ENCODE measurements at places on chromosomes 1 and 21. TPM values are rescaled to one million over a fixed set of nuclear protein-coding genes. Genes with fewer than 3 reads are reported as not detected.

DNA sequence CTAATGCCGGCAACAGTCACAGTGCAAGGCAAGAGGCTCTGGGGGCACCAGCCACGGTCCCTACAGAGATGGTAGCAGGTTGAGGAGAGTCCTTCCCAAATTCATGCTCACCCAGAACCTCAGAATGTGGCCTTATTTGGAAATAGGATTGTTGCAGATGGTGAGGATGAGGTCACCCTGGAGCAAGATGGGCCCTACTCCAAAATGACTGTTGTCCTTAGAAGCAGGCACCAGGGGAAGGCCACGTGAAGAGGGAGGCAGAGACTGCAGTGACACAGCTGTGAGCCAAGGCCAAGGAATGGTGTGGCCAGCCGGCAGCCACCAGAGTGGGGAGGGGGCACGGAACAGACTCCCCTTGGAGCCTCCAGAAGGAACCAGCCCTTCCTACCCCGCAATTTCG is 70.8 kb upstream of the CLDN14 start:
- no peaks in the 10 kb centered on the region for H3K36me3 ChIP-seq
- peaks cover 8% of the 10 kb centered on the region for H3K4me1 ChIP-seq
- peak; percentile 33 for DNase-seq
- H3K4me3 ChIP-seq: no peak overlapping the region
- no peak overlapping the region for H3K27ac ChIP-seq

GRCh38 chr1:101820071-101820470 is 176.7 kb downstream of the OLFM3 start:
- no peaks in the 10 kb centered on the region for H3K27me3 ChIP-seq
- DNase-seq: no peak
- H3K4me3 ChIP-seq: no peak overlapping the region
- H3K27ac ChIP-seq: no peak overlapping the region
- H3K36me3 ChIP-seq: no peaks in the 10 kb centered on the region

- no peak for DNase-seq
- no peaks in the 10 kb centered on the region for H3K4me1 ChIP-seq
- no peaks in the 10 kb centered on the region for H3K27me3 ChIP-seq
- H3K36me3 ChIP-seq: peaks cover 66% of the 10 kb centered on the region
Measured at GRCh38 chr1:54865238-54866073, 21.5 kb downstream of the DHCR24 start.

DNA sequence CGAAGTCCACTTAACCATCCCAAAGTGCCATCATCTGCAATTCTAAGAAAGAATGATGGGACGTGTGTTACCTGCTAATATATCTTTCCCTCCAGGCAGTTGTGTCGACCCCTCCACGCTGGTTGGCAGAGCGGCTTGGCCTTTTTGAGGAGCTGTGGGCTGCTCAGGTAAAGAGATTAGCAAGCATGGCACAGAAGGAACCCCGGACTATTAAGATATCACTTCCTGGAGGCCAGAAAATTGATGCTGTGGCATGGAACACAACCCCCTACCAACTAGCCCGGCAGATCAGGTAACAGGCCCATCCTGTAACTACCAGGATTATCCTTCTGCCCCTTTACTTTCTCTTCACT is 520 bp downstream of the TARS2 start:
- no peaks in the 10 kb centered on the region for H3K27me3 ChIP-seq
- peak overlapping the region; percentile 85 for H3K4me3 ChIP-seq
- DNase-seq: no peak
- peaks cover 25% of the 10 kb centered on the region for H3K36me3 ChIP-seq
- H3K27ac ChIP-seq: 0 out of 2 replicates have a peak overlapping the region, but pooled peaks have one; percentile 43

DNA sequence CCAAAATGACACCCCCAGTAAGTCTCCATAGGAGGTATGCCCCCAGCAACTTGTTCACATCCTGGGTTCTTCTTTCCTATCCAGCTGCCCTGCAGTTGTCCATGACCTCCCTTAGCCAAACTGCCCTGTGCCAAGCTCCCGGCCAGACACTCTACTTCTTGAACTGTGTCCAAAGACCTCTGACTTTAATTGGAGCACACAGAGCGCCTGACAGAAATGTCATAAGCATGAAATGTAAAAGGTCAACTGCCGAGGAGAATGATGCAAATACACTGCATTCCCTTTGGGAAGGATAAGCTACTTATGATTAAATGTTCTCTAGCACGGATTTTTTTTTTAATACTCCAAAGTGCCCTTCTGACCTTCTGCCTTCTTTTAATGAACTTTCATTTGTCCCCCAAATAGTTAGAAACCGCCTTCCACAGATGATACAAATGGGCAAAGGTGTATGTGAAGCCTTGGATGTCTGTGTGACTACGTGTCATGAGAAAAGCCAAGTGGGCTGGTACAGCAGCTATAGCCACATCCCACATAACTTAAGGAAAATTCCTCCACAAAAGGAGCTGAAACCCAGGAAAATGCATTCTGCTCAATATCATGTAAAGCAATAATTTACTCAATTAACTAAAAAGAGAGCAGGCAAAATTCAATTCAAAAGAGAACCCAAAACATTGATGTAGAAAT is 26.8 kb downstream of the PALMD start:
- no peaks in the 10 kb centered on the region for H3K36me3 ChIP-seq
- H3K27me3 ChIP-seq: no peaks in the 10 kb centered on the region
- H3K4me1 ChIP-seq: no peaks in the 10 kb centered on the region
- H3K4me3 ChIP-seq: no peak overlapping the region

DNA sequence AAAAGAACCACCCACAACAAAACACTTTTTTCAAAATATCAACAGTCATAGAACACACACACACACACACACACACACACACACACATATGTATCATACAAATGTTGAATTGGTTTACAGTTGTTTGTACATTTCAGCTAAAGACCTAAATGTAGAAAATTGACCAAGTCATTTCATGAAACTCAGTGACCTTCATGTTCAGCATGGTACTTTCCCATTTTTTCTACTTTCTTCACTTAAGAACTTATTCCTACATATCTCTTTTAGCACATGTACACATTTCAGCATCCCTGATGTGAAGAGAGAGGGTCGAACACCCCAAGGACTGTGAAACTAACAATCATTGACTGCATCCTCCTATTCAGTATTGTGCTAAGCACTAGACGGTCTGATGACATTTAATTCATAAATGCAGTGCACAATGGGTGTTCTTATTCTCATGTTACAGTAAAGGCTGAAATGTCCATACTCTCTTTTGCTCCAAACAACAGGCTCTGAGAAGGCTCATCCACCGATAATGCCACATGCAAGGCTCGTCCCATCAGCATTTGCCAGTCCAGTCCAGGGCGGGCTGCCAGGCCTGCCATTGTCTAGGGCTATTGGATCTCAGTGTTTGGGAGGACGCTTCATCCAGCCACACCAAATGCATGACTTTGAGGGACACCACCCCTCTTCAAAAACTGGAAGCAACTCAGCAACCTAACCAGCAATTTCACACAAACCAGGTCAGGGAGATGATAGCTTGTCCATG is 150.1 kb upstream of the RUNX1 start:
- no peak overlapping the region for H3K4me3 ChIP-seq
- H3K27me3 ChIP-seq: no peaks in the 10 kb centered on the region
- H3K36me3 ChIP-seq: no peaks in the 10 kb centered on the region
- no peaks in the 10 kb centered on the region for H3K4me1 ChIP-seq

GRCh38 chr1:1614204-1614953 is 921 bp upstream of the MIB2 start:
- H3K27ac ChIP-seq: no peak overlapping the region
- H3K36me3 ChIP-seq: no peaks in the 10 kb centered on the region
- no peak for DNase-seq
- H3K4me3 ChIP-seq: peak overlapping the region; percentile 91

DNA sequence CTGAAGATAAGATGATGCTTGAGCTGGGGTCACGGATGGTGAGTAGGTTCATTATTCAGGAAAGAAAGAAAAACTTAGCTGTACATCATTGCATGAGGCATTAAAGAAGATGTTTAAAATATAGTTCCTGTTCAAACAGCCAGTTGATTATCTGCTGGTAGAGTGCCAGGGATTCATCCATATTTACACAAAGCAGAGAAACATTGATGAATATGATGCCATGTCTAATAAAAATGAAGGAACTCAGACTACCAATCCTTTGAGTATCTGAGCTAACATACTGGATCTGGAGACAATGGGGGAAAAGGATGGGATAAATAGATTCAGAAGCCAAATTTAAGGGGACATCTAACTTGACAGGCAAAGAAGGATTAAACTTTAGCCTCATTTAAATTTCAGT is 14.6 kb downstream of the TRIM67 start:
- H3K36me3 ChIP-seq: no peaks in the 10 kb centered on the region
- H3K27me3 ChIP-seq: no peaks in the 10 kb centered on the region
- H3K27ac ChIP-seq: no peak overlapping the region
- no peaks in the 10 kb centered on the region for H3K4me1 ChIP-seq
- no peak overlapping the region for H3K4me3 ChIP-seq
- DNase-seq: no peak

- no peaks in the 10 kb centered on the region for H3K4me1 ChIP-seq
- no peak for DNase-seq
- H3K4me3 ChIP-seq: no peak overlapping the region
- no peaks in the 10 kb centered on the region for H3K27me3 ChIP-seq
- no peaks in the 10 kb centered on the region for H3K36me3 ChIP-seq
Measured at GRCh38 chr1:78009276-78009675, 4.5 kb downstream of the DNAJB4 start.

- peaks cover 12% of the 10 kb centered on the region for H3K4me1 ChIP-seq
- no peaks in the 10 kb centered on the region for H3K36me3 ChIP-seq
- H3K27ac ChIP-seq: no peak overlapping the region
- no peak for DNase-seq
Measured at GRCh38 chr1:25818569-25818968, 1.2 kb upstream of the MTFR1L start.

- no peak for DNase-seq
- no peaks in the 10 kb centered on the region for H3K27me3 ChIP-seq
- no peak overlapping the region for H3K4me3 ChIP-seq
- H3K4me1 ChIP-seq: no peaks in the 10 kb centered on the region
- H3K36me3 ChIP-seq: no peaks in the 10 kb centered on the region
Measured at GRCh38 chr1:218525031-218525430, 179.9 kb downstream of the TGFB2 start.

DNA sequence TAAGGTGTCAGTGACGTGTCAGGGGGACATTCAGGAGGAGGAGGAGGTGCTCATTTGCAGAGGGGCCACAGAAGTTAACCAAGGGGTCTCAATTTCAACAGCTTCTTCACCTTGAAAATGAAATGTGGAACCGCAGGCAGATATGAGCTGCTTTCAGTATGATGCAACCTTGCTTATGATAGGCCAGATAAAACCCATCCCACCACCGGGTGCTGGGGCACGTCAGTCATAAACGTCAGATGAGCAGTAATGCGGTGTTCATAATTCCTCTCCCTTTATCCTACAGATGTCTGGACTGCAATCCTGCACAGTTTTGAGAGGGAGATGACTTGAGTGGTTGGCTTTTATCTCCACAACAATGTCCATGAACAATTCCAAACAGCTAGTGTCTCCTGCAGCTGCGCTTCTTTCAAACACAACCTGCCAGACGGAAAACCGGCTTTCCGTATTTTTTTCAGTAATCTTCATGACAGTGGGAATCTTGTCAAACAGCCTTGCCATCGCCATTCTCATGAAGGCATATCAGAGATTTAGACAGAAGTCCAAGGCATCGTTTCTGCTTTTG is 1.7 kb downstream of the PTGFR start:
- no peak overlapping the region for H3K27ac ChIP-seq
- no peaks in the 10 kb centered on the region for H3K36me3 ChIP-seq
- peaks cover 28% of the 10 kb centered on the region for H3K27me3 ChIP-seq
- H3K4me1 ChIP-seq: no peaks in the 10 kb centered on the region

- H3K4me3 ChIP-seq: peak overlapping the region; percentile 47
- peaks cover 21% of the 10 kb centered on the region for H3K36me3 ChIP-seq
- H3K27me3 ChIP-seq: no peaks in the 10 kb centered on the region
- peaks cover 7% of the 10 kb centered on the region for H3K4me1 ChIP-seq
Measured at GRCh38 chr1:25906644-25907300, 553 bp upstream of the STMN1 start.

GRCh38 chr1:84504580-84505492 is 1.4 kb upstream of the SPATA1 start:
- no peak overlapping the region for H3K27ac ChIP-seq
- H3K27me3 ChIP-seq: no peaks in the 10 kb centered on the region
- DNase-seq: no peak
- peak overlapping the region; percentile 97 for H3K4me3 ChIP-seq
- H3K4me1 ChIP-seq: peaks cover 13% of the 10 kb centered on the region

DNA sequence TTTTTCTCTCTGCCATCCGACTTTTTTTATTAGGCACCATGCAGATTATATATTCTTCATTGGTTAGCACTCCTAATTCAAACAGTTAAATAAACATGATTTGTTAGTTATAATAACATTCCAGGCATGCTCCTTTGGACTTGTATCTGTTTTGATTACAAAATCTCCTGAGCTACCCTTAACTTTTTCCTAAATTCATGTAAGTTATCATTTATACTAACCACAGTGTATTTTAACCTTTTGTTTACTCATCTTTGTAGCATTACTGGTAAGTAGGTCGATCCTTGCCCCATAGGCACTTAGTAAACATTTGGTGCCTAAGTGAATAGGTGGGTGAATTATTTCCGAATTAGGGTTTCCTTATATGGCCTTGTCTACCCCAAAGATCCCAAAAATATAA is 43.8 kb downstream of the MIER1 start:
- H3K36me3 ChIP-seq: peaks cover 44% of the 10 kb centered on the region
- no peaks in the 10 kb centered on the region for H3K4me1 ChIP-seq
- no peak overlapping the region for H3K4me3 ChIP-seq
- no peak for DNase-seq
- no peak overlapping the region for H3K27ac ChIP-seq

GRCh38 chr1:198156111-198156744 is 570 bp upstream of the NEK7 start:
- peaks cover 8% of the 10 kb centered on the region for H3K4me1 ChIP-seq
- H3K36me3 ChIP-seq: no peaks in the 10 kb centered on the region
- H3K27me3 ChIP-seq: no peaks in the 10 kb centered on the region
- DNase-seq: peak; percentile 74

GRCh38 chr1:116111524-116112021 is 374 bp downstream of the MAB21L3 start:
- no peak overlapping the region for H3K4me3 ChIP-seq
- H3K4me1 ChIP-seq: no peaks in the 10 kb centered on the region
- H3K27ac ChIP-seq: no peak overlapping the region
- DNase-seq: no peak
- no peaks in the 10 kb centered on the region for H3K27me3 ChIP-seq

GRCh38 chr1:69737527-69738185 is 169.9 kb downstream of the LRRC7 start:
- H3K4me1 ChIP-seq: no peaks in the 10 kb centered on the region
- DNase-seq: peak; percentile 45
- no peak overlapping the region for H3K4me3 ChIP-seq
- no peaks in the 10 kb centered on the region for H3K36me3 ChIP-seq
- H3K27me3 ChIP-seq: no peaks in the 10 kb centered on the region

- no peaks in the 10 kb centered on the region for H3K27me3 ChIP-seq
- no peak for DNase-seq
- no peak overlapping the region for H3K4me3 ChIP-seq
- no peaks in the 10 kb centered on the region for H3K36me3 ChIP-seq
Measured at GRCh38 chr21:28742527-28742926, 250.2 kb downstream of the LTN1 start.

GRCh38 chr1:27503844-27504587 is 14.0 kb upstream of the WASF2 start:
- H3K4me3 ChIP-seq: no peak overlapping the region
- no peak for DNase-seq
- 0 out of 2 replicates have a peak overlapping the region, but pooled peaks have one; percentile 2 for H3K27ac ChIP-seq
- no peaks in the 10 kb centered on the region for H3K36me3 ChIP-seq
- no peaks in the 10 kb centered on the region for H3K27me3 ChIP-seq

ACTL8 gene
- 0.47 TPM for total RNA-seq

SPRR2G gene
- not detected for total RNA-seq

MXRA8 gene
- total RNA-seq: 10.0 TPM

ASAP3 gene
- total RNA-seq: 58.0 TPM

ZSWIM5 gene
- 2.5 TPM for total RNA-seq

FCRL5 gene
- 1.0 TPM for total RNA-seq

BARHL2 gene
- total RNA-seq: 0.15 TPM

SRGAP2 gene
- total RNA-seq: 51.2 TPM

UTS2 gene
- total RNA-seq: not detected

CYP4A22 gene
- total RNA-seq: not detected

TCEA3 gene
- 0.21 TPM for total RNA-seq

ZNF648 gene
- 0.23 TPM for total RNA-seq

All from H1 (cell line).